CD4-positive, alpha-beta T cell treated with Interleukin-17A for 4 hours (primary cell): ENCODE measurements at places on chromosomes 2 and 18.

GRCh38 chr2:64650722-64651338 lies 2.9 kb downstream of the SERTAD2 start:
- no peak for DNase-seq

GRCh38 chr2:222404151-222404905 lies 20.0 kb upstream of the SGPP2 start:
- DNase-seq: no peak

GRCh38 chr2:115913921-115914320 lies 1471.5 kb downstream of the DPP10 start:
- DNase-seq: no peak

- DNase-seq: no peak
Observed at GRCh38 chr2:180699657-180700361, 280.6 kb upstream of the UBE2E3 start.

- DNase-seq: no peak
Observed at GRCh38 chr2:172921532-172922236, 154.0 kb upstream of the MAP3K20 start.

GRCh38 chr18:26471027-26471426 lies 77.3 kb downstream of the KCTD1 start:
- no peak for DNase-seq

GRCh38 chr18:8686611-8687010 lies 18.7 kb upstream of the MTCL1 start:
- DNase-seq: no peak

- DNase-seq: no peak
Observed at GRCh38 chr2:143477714-143478443, 348.7 kb downstream of the ARHGAP15 start.

DNA sequence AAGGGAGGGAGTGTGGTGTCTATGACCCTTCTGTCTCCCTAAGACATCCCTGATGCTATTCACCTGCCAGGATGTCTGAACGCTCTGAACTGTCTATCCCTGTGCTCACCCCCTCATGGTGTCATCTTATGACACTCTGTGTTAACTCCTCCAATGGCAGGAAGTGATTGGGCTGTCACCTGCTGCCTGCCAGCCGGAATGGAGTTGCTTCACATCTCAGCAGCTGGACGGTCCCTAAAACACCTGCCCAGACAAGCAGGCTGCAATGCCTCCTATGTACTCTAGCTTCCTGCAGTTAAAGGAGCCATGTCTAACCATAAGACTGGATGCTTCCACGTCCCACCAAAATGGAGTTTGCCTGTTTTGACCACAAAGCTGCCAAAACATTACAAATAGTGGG lies 99.9 kb downstream of the CPO start:
- no peak for DNase-seq

- no peak for DNase-seq
Observed at GRCh38 chr2:149657401-149658040, 69.9 kb upstream of the MMADHC start.

DNA sequence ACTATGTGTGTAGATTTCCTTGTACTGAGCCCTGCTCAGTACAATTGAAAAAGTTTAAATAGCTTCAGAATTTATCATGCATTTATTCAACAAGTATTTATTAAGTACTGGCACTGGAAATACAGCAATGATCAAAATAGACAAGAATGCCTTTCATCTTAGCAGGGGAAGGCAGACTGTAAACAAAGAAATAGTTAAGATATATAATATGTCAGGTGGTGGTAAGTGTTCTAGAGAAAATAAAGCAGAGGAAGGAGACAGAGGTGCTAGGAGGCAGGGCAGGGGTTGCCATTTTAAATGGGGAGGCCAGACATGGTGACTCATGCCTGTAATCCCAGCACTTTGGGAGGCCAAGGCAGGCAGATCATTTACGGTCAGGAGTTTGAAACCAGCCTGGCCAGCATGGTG lies 13.6 kb upstream of the LIPG start:
- no peak for DNase-seq

DNA sequence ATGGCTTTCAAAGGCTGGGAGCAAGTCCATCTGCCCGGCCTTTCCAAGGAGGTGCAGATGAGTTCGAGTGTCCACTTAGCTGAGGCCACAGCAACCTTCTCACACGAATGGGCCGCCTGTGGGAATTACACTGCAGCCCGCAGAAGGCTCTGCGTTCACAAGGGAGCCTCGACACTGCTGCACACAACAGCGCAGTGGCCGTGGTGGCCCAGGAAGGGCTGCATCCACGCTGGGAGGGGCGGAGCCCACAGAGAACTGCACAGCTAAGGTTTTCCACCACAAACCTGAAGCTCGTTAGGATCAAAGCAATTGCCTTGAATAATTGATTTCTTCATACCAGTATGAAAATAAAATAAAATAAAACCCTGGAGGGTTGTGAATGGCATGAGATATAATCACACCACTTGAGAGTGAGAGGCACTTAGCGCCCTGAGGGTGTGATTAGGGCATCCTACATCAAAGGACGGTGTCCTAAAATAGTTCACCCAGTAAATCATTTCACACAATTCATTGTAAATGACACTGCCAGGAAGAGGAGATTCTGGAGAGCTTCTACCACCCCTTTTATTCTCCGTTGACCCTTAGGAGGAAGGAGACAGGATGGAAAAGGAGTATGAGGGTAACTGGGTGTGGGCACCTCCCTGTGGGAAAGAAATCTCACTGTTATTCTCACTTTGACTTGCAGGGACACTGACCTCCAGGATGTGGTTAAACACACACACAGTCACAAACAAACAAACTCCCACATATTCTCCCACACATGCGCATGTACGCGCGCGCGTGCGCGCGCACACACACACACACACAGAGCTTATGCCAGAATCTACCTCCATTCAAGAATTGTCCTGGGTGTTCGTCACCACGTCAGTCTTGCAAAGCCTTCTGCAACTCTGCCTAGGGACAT lies 256.6 kb upstream of the ID2 start:
- DNase-seq: no peak

- DNase-seq: no peak
Observed at GRCh38 chr2:128477891-128478290, 159.2 kb upstream of the HS6ST1 start.

GRCh38 chr2:190972846-190973245 lies 41.1 kb downstream of the STAT1 start:
- DNase-seq: no peak

DNA sequence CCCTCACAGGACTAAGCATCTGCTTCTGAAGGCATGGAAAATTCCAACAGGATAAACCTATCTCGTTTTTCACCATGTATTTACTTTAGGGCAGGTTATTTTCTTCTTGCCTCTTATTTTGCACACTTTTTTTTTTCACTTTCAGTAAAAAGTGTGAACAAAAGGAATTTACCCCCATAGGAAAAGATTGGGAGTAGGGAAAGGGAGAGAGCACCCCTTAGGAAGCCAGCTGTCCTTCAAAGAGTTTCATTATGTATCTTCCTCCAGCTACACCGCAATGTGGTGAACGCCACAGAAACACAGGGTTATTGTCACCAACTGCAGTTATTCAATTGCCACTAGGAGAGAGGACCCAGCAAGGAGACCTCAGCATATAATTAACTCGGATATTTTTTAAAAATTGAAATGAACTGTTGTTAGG lies 286.2 kb upstream of the VRK2 start:
- no peak for DNase-seq

GRCh38 chr2:227539465-227539956 lies 59.2 kb upstream of the SCYGR2 start:
- DNase-seq: no peak

- DNase-seq: no peak
Observed at GRCh38 chr18:7066965-7067555, 50.5 kb downstream of the LAMA1 start.

GRCh38 chr2:120607506-120607905 lies 128.2 kb upstream of the GLI2 start:
- DNase-seq: no peak

- no peak for DNase-seq
Observed at GRCh38 chr18:12359515-12359927, 17.5 kb downstream of the AFG3L2 start.
